ENCODE measurements at places on chromosomes 5 and 9.

DNA sequence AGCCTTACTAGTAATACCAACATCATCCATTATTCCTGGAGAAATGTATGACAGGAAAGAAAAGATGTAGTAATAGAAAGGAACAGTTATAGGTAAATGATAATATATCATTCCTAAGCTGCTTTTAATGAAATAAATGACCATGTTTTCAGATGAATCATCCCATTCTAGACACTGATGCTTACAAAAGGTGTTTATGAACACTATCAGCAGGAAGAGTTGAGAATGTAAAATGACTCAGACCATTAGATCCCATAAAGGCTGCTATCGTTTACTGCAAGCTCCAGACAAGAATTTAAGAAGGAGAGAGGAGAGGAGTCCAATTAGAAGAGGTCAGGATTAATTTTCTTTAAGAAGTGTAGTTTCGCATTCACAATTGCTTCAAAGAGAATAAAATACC is 1033.5 kb downstream of the EFNA5 start:
- H3K36me3 ChIP-seq: no peaks in the 10 kb centered on the region
- H3K4me3 ChIP-seq: no peak overlapping the region
- no peaks in the 10 kb centered on the region for H3K4me1 ChIP-seq
- no peaks in the 10 kb centered on the region for H3K27me3 ChIP-seq
- no peak overlapping the region for H3K27ac ChIP-seq
- DNase-seq: no peak

DNA sequence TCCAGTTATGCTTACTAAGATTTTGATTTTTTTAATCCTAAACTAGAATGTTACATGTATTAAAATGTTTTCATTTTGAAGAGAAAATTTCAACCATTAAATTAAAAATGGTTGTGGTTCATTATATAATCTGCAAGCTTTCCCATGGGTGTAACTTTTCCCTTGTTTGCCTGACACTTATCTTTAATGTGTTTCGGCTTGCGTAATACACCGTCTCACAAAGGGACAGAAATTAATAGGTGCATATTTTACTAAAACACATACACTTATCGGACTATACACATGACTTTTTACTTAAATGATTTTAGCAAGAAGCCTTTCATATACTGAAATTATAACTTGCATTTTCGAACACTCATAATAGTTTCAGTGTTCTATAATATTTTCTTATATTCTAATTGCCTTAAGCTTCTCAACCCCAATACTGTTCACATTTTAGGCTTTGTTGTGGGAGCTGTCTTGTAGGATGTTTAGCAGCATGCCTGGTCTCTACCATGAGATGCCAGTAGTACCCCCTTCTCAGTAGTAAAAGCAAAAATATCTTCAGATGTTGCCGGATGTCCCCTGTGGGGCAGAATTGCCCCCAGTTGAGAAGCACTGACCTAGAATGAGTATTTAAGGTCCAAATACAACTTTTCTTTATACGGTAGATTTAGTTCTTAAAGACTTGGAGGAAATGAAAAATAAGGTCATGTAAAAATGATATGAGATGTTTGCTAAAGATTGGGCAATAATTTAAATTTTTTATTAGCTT is 28.6 kb downstream of the UGCG start:
- peaks cover 22% of the 10 kb centered on the region for H3K36me3 ChIP-seq
- DNase-seq: no peak
- no peak overlapping the region for H3K27ac ChIP-seq
- peaks cover 18% of the 10 kb centered on the region for H3K4me1 ChIP-seq
- H3K4me3 ChIP-seq: no peak overlapping the region

- H3K36me3 ChIP-seq: no peaks in the 10 kb centered on the region
- no peaks in the 10 kb centered on the region for H3K4me1 ChIP-seq
- no peaks in the 10 kb centered on the region for H3K27me3 ChIP-seq
- no peak for DNase-seq
Measured at GRCh38 chr5:21649969-21650368, 1203.2 kb downstream of the CDH12 start.

DNA sequence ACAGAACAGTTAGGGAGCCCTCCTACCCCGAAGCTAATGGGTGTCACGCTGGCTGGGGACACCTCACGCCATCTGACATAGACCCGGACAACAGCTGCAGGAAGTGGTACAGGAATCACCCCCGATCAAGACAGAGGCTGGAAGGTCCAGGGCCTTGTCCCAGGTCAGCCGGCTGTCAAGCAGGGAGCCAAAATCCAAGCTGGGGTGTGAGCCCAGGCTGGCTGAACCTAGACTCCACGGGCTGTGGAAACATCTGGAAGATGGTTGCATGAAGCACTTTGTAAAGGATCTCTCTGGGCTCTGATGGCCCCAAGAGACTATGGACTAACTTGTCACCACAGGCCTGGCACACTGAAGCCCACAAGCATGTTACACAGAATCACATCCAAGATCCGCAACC is 68.9 kb upstream of the STXBP1 start:
- no peak for DNase-seq
- H3K27me3 ChIP-seq: no peaks in the 10 kb centered on the region
- H3K4me1 ChIP-seq: peaks cover 6% of the 10 kb centered on the region
- no peaks in the 10 kb centered on the region for H3K36me3 ChIP-seq
- no peak overlapping the region for H3K4me3 ChIP-seq
- H3K27ac ChIP-seq: no peak overlapping the region
